Hepatocyte (in vitro differentiated cells): ENCODE measurements at places on chromosomes 1 and 21. TPM values are rescaled to one million over a fixed set of nuclear protein-coding genes. Genes with fewer than 3 reads are reported as not detected.

The ARHGAP30 gene
- 1.4 and 1.7 TPM in 2 replicates for polyA plus RNA-seq

The CFAP45 gene
- polyA plus RNA-seq = not detected in 2 replicates

The DISP3 gene
- 0.34 TPM in 1 of 2 replicates, not detected in the other for polyA plus RNA-seq

The GIPC2 gene
- 8.4 and 16.9 TPM in 2 replicates for polyA plus RNA-seq

The CSF3R gene
- polyA plus RNA-seq = 22.3 and 31.1 TPM in 2 replicates

The SPRR2F gene
- polyA plus RNA-seq = 26.1 and 42.2 TPM in 2 replicates

The SPRR5 gene
- polyA plus RNA-seq = not detected in 2 replicates

The CSF1 gene
- polyA plus RNA-seq = 13.5 and 19.1 TPM in 2 replicates

The S100A8 gene
- 0.60 and 2.2 TPM in 2 replicates for polyA plus RNA-seq

The CRYAA gene
- polyA plus RNA-seq = not detected in 2 replicates

The TMIGD3 gene
- polyA plus RNA-seq = 5.2 TPM in 2 replicates

The UBL4B gene
- not detected in 2 replicates for polyA plus RNA-seq

The C1QTNF12 gene
- 5.2 and 6.6 TPM in 2 replicates for polyA plus RNA-seq

DNA sequence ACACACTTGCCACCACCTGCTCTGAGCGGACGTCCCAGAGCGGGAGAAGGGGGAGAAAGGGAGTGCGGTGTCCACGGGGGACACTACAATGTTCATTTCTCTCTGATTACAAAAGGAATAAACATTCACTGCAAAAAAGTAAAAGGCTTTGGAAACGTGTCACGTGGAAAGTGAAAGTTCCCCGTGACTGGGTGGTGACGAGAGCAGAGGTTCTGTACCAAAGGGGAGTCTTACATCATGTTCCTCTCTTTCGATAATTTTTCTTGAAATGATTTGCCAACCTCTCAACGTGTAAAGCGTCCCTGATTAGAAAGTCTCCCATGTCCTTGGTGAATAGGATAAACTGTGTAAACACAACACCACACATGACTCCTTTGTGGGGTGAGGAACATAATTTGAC is 22.0 kb upstream of the PRDM15 start:
- H3K27me3 ChIP-seq = no peaks in the 10 kb centered on the region
- H3K4me1 ChIP-seq = peaks cover 2% of the 10 kb centered on the region
- no peak overlapping the region for H3K4me3 ChIP-seq
- no peak for DNase-seq

- no peaks in the 10 kb centered on the region for H3K36me3 ChIP-seq
- no peaks in the 10 kb centered on the region for H3K27me3 ChIP-seq
- H3K4me1 ChIP-seq = no peaks in the 10 kb centered on the region
- DNase-seq = no peak
- H3K4me3 ChIP-seq = no peak overlapping the region
Measured at GRCh38 chr21:16028142-16028541, 298.4 kb downstream of the USP25 start.

- DNase-seq = no peak
- no peaks in the 10 kb centered on the region for H3K27me3 ChIP-seq
- H3K36me3 ChIP-seq = no peaks in the 10 kb centered on the region
- H3K4me3 ChIP-seq = no peak overlapping the region
- no peak overlapping the region for H3K27ac ChIP-seq
Measured at GRCh38 chr1:92342401-92342800, 43.5 kb downstream of the RPAP2 start.

- no peak for DNase-seq
- no peaks in the 10 kb centered on the region for H3K27me3 ChIP-seq
- no peak overlapping the region for H3K27ac ChIP-seq
- H3K4me3 ChIP-seq = no peak overlapping the region
- H3K36me3 ChIP-seq = no peaks in the 10 kb centered on the region
Measured at GRCh38 chr1:232696466-232696865, 66.5 kb upstream of the SIPA1L2 start.

DNA sequence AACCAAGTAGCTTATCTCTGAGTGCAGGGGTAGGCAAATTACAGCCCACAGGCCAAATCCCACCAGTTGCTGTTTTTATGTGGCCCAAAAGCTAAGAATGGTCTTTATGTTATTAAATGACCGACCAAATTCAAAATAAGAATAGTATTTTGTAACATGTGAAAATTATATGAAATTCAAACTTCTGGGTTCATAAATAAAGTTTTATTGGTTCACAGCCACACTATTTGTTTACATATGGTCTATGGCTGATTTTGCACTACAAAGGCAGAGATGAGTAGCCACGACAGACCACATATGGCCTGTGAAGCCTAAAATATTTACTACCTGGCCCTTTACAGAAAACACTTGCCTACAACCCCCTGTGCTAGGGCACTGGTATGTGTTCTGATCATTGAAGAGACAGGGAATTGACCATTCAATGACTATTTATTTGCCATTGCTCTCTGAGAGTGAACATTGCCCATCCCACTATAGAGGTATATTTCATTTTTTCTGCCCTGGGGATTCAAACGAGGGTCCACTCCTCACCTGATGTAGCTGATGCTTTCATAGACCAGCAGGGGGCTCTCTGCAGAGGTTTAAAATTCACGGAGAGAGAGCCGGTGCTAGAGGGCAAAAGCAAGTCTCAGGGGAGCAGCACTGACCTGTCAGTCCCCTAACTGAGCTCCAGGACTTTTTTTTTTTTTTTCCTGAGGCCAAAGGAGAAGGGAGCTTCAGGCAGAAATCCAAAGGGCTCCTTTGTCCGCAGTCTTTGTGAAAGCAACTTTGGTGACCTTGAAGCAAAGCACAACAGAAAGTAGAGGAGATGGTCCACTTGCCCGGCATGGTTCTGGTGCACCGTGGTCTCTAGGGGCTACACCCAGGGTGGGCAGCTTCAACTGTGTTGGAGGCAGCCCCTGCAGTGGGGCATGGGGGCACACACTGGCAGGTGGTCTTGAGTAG is 7.3 kb upstream of the GNL2 start:
- no peak overlapping the region for H3K4me3 ChIP-seq
- H3K4me1 ChIP-seq = no peaks in the 10 kb centered on the region
- no peak overlapping the region for H3K27ac ChIP-seq
- no peaks in the 10 kb centered on the region for H3K36me3 ChIP-seq

- no peaks in the 10 kb centered on the region for H3K27me3 ChIP-seq
- no peak overlapping the region for H3K27ac ChIP-seq
- H3K4me3 ChIP-seq = no peak overlapping the region
- peaks cover 7% of the 10 kb centered on the region for H3K4me1 ChIP-seq
- H3K36me3 ChIP-seq = no peaks in the 10 kb centered on the region
- no peak for DNase-seq
Measured at GRCh38 chr1:214548988-214549387, 2.4 kb downstream of the PTPN14 start.

- no peak overlapping the region for H3K4me3 ChIP-seq
- DNase-seq = no peak
- no peak overlapping the region for H3K27ac ChIP-seq
- H3K27me3 ChIP-seq = no peaks in the 10 kb centered on the region
Measured at GRCh38 chr1:248406721-248407692, 4.2 kb downstream of the OR2T1 start.

DNA sequence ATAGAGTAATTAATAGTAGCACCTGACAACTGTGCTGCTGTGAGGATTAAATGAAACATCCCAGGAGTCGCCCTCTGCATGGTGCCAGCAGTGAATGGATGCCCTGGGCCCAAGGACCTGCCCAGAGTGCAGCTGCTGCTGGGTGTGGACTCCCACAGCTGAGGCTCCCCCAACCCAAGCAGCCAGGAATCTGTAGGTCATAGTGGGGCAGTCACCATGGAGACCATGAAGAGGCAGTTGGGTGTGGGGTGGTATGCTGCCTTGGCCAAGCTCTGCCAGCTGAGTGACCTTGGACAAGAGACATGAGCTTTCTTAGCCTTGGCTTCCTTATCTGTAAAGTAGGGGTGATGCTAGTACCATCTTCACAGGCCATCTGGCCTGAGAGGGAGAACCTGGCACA is 9.4 kb downstream of the OLIG2 start:
- H3K27ac ChIP-seq = no peak overlapping the region
- no peaks in the 10 kb centered on the region for H3K4me1 ChIP-seq
- H3K4me3 ChIP-seq = no peak overlapping the region
- no peak for DNase-seq
- no peaks in the 10 kb centered on the region for H3K36me3 ChIP-seq

GRCh38 chr1:197920414-197921117 is 3.4 kb downstream of the LHX9 start:
- H3K36me3 ChIP-seq = no peaks in the 10 kb centered on the region
- no peak overlapping the region for H3K27ac ChIP-seq
- H3K4me3 ChIP-seq = no peak overlapping the region
- peaks cover 26% of the 10 kb centered on the region for H3K4me1 ChIP-seq
- peaks cover 84% of the 10 kb centered on the region for H3K27me3 ChIP-seq
- DNase-seq = no peak

GRCh38 chr1:21317035-21317689 is 26.9 kb upstream of the ECE1 start:
- no peak overlapping the region for H3K4me3 ChIP-seq
- H3K4me1 ChIP-seq = peaks cover 66% of the 10 kb centered on the region
- peak overlapping the region; percentile 91 for H3K27ac ChIP-seq
- DNase-seq = no peak
- no peaks in the 10 kb centered on the region for H3K27me3 ChIP-seq

GRCh38 chr1:45446530-45446929 is 44.4 kb downstream of the TESK2 start:
- H3K4me1 ChIP-seq = no peaks in the 10 kb centered on the region
- H3K4me3 ChIP-seq = no peak overlapping the region
- DNase-seq = no peak
- no peaks in the 10 kb centered on the region for H3K27me3 ChIP-seq

DNA sequence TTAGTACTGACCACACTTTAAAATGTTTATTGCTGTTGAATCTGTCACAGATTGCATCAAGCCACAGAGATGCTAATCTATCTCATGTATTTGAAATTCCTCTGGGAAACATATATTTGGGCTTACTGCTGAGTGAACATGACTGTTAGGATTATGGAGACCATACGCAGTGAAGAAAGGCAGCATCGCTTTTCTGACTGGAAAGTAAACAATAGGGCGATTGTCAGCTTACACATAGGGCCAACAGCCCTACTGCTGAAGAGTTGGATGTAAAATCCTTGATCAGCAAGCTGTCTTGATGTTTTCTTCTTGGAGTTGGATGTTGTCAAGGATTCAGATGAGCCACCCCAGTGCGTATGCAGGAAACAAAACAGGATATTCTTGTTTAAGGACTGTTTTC is 368.7 kb upstream of the ADGRL2 start:
- peaks cover 24% of the 10 kb centered on the region for H3K4me1 ChIP-seq
- no peak for DNase-seq
- no peaks in the 10 kb centered on the region for H3K27me3 ChIP-seq
- peak overlapping the region; percentile 24 for H3K27ac ChIP-seq
- no peak overlapping the region for H3K4me3 ChIP-seq

GRCh38 chr1:86788300-86789206 is 84.2 kb downstream of the SH3GLB1 start:
- DNase-seq = peak; percentile 19
- H3K27ac ChIP-seq = peak overlapping the region; percentile 78
- H3K27me3 ChIP-seq = no peaks in the 10 kb centered on the region
- no peaks in the 10 kb centered on the region for H3K36me3 ChIP-seq
- no peak overlapping the region for H3K4me3 ChIP-seq

DNA sequence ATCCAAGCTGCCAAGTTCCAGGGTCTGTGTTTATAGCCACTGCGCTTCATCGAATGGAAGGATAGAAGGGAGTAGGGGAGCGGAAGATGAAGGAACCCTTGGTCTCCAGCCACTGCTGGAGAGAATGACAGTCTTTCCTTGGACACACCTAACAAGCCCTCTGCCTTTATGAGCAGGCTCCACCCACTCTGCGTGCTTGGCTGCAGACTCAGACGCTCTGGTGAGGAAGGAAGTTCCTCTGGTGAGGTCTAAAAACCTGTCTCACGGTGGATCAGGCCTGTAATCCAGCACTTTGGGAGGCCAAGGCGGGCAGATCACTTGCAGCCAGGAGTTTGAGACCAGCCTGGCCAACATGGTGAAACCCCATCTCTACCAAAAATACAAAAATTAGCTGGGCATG is 55.4 kb downstream of the MATN1 start:
- H3K27ac ChIP-seq = peak overlapping the region; percentile 44
- no peaks in the 10 kb centered on the region for H3K36me3 ChIP-seq
- peaks cover 10% of the 10 kb centered on the region for H3K4me1 ChIP-seq
- H3K27me3 ChIP-seq = no peaks in the 10 kb centered on the region
- H3K4me3 ChIP-seq = no peak overlapping the region

DNA sequence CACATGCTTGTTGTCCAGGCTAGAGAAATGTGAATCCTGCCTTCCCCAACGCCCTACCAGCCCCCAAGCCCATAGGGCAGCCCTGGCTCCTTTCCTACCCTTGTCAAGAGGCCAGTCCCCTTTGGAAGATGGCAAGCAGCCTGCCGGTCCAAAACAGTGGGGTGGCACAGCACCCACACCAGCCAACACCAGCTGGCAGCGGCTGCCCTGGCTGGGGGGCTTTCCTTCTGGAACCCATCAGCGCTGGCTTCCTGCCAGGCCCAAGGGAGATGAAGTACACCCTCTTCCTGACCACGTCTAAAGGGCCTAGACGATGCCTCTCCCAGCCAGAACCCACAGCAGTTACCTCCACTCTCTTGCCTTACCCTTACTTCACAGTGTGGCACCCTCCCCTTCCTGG is 24.2 kb downstream of the KCNN3 start:
- H3K4me1 ChIP-seq = peaks cover 28% of the 10 kb centered on the region
- peak overlapping the region; percentile 72 for H3K27ac ChIP-seq
- DNase-seq = no peak
- H3K27me3 ChIP-seq = no peaks in the 10 kb centered on the region

GRCh38 chr1:245370905-245371581 is 216.3 kb downstream of the KIF26B start:
- peaks cover 5% of the 10 kb centered on the region for H3K36me3 ChIP-seq
- H3K4me1 ChIP-seq = no peaks in the 10 kb centered on the region
- no peak for DNase-seq
- H3K27me3 ChIP-seq = no peaks in the 10 kb centered on the region

GRCh38 chr1:63411066-63411465 is 43.6 kb downstream of the ALG6 start:
- H3K27ac ChIP-seq = no peak overlapping the region
- no peak for DNase-seq
- H3K4me3 ChIP-seq = no peak overlapping the region
- H3K27me3 ChIP-seq = no peaks in the 10 kb centered on the region
- no peaks in the 10 kb centered on the region for H3K36me3 ChIP-seq
- no peaks in the 10 kb centered on the region for H3K4me1 ChIP-seq

- H3K4me3 ChIP-seq = no peak overlapping the region
- peak; percentile 16 for DNase-seq
- H3K4me1 ChIP-seq = peaks cover 18% of the 10 kb centered on the region
- H3K27ac ChIP-seq = no peak overlapping the region
Measured at GRCh38 chr1:58447886-58448285, 98.6 kb downstream of the OMA1 start.
